ENCODE measurements at places on chromosomes 3 and 15.

GRCh38 chr3:46468753-46469600, 4.3 kb upstream of the LTF start:
- DNase-seq: no peak

DNA sequence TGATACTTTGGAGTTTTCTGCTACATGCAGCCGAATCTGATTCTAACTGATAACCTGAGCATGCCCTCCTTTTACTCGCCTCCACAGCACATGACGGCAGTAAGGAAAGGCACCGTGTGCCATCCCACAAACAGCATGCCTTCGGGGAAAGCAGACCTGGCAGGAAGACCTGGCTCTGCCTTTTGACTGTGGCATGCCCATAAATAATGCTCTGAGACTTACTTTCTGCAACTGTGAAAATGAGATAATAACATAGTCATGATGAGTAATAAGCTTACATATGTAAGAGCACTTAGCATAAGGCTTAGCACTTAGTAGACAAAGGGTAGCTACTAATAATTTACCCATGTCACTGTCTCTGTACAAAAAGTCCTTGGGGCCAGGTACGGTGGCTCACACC, 32.9 kb downstream of the MTHFS start:
- DNase-seq: no peak

DNA sequence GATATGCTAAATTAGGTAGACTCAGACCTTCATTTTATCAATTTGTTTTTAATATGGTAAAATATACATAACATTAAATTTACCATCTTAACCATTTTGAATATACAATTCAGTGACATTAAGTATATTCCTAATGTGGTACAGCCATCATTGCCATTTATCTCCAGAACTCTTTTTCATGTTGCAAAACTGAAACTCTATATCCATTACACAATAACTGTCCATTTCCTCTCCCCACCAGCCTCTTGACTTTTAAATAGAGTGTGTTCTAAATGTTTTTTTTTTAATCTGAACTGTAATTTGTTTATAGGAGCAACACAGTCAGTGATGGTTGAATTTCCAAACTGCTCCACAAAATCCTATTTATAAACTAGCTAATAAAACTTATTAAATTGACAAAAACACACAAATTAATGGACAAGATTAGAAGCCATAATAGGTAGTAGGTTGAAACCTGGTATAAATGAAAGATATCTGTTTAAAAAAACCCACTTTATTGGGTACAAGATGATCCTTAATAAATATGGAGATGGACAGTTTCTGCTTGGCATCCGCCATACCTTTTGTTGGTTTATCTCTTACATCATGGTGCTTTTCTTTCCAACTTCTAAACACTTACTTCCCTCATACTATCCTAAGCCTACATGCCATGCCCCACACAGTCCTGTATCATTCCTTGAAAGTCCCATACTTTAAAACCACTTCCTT, 142.4 kb downstream of the ZPLD1 start:
- DNase-seq: no peak

DNA sequence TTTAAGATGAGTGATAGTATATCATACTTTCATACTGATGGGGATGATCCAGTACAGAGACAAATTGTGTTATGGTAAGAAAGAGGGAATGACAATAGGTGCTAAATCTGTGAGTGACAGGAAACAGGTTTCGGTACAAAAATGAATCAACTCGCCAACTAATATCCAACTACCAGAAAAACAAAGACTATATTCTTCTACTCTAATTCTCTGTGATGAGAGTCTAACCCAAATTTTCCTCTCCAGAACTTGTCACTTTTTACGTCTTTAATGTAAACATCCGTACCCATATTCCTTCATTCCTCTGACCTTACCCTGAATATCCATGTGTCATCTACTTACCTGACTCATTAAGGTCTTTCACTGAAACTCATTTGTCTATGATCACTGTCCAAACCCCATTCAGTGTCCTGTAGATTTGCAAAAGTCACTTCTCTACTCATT, 39.6 kb downstream of the SCAPER start:
- no peak for DNase-seq

DNA sequence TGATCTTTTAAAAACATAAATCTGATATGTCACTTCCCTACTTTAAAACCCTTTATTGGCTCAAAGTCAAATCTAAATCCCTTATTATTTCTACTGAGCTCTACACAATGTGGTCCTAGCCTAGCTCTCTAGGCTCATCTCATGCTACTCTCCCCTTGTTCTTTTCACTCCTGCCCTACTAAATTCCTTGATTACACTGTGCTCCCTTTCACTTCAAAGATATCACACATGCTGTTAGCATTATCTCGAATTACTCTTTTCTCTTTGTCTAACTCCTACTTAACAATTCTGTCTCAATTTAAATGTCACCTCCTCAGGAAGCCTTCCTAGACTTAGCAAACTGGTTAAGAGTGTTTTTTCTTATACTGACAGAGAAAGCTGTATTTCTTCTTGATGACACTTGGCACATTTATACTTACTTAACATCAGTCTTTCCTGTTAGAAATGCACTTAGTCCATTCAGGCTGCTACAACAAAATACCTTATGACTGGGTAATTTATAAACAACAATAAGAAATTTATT, 102.0 kb downstream of the SCAPER start:
- DNase-seq: no peak

- no peak for DNase-seq
Measured at GRCh38 chr15:67813104-67813634, 12.1 kb upstream of the SKOR1 start.

DNA sequence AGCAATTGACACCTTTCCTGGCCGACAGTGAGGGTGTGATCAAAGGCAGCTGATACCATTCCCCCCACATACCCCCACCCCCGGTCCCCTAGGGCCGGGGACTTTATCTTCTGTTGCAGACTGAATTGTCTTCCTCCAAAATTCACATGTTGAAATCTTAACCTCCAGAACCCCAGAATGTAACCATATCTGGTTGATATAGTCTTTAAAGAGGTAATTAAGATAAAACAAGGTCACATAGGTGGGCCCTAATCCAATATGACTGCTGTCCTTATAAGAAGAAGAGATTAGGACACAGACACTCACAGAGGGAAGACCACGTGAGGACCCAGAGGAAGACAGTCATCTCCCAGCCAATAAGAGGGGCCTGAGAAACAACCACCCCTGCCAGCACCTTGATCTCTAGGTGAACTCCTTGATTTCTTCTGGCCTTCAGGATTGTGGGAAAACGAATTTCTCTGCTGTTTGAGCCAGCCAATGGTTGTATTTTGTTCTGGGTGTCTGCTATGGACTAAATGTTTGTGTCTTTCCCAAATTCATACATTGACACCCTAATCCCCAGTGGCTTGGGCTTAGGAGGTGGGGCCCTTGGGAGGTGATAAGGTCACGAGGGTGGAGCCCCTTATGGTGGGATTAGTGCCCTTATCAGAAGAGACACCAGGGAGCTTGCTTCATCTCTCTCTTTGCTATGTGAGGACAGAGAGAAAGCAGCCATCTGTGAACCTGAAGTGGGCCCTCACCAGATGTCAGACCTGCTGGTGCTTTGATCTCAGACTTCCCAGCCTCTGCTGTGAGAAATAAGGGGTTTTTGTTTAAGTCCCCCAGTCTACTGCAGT, 144.0 kb downstream of the CHSY1 start:
- DNase-seq: no peak

- no peak for DNase-seq
Measured at GRCh38 chr15:63260791-63261190, 16.6 kb upstream of the APH1B start.

- peak; percentile 22 for DNase-seq
Measured at GRCh38 chr3:51099794-51100535, 285.1 kb upstream of the MANF start.

DNA sequence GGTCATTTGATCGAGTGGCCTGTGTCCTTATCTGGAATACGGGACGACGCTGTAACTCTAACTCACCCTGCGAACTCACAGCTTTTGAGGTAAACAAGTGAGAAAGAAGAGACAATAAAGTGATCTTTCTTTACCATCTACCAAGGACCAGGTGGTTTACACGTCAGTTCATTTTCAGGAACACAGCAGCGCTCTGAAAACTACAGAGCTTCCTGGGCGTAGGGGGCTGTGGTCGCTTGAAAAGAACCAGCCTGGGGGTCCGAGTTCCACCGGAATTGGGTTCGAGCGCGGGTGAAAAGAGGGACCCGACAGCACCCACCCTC, 357 bp downstream of the KIAA1143 start:
- DNase-seq: no peak

- no peak for DNase-seq
Measured at GRCh38 chr3:144175644-144176425, 204.2 kb downstream of the DIPK2A start.

- DNase-seq: no peak
Measured at GRCh38 chr3:71060536-71060935, 523.0 kb downstream of the FOXP1 start.

DNA sequence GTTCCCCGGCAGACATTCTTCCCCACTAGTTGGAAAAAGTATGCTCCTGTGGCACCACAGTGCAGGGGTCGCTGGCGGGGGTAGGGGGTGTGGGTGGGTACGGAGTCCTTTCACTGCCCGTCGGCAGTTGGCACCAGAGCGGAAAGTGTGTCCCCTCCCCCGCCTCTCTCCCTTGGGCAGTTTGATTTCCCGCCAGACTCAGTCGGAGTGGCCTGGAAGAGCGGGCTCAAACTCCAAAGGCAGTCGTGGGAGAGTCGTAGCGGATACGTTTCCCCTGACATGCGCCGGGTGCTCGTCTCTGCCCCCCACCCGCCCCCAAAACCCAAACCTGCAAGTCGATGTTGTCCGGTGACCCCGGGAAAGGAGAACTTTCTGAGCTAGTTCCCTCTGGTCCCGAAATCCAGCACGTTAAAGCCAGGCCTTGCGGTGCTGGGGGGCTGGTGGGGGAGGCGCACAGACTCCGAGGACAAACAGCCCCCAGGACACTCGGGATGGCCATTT, 4.4 kb upstream of the FOXB1 start:
- no peak for DNase-seq

- no peak for DNase-seq
Measured at GRCh38 chr3:124119056-124119716, 127.3 kb upstream of the ROPN1 start.

GRCh38 chr15:88617790-88618189, 3.4 kb upstream of the AEN start:
- DNase-seq: no peak

- DNase-seq: peak; percentile 25
Measured at GRCh38 chr15:27260523-27260922, 289.5 kb downstream of the GABRG3 start.

DNA sequence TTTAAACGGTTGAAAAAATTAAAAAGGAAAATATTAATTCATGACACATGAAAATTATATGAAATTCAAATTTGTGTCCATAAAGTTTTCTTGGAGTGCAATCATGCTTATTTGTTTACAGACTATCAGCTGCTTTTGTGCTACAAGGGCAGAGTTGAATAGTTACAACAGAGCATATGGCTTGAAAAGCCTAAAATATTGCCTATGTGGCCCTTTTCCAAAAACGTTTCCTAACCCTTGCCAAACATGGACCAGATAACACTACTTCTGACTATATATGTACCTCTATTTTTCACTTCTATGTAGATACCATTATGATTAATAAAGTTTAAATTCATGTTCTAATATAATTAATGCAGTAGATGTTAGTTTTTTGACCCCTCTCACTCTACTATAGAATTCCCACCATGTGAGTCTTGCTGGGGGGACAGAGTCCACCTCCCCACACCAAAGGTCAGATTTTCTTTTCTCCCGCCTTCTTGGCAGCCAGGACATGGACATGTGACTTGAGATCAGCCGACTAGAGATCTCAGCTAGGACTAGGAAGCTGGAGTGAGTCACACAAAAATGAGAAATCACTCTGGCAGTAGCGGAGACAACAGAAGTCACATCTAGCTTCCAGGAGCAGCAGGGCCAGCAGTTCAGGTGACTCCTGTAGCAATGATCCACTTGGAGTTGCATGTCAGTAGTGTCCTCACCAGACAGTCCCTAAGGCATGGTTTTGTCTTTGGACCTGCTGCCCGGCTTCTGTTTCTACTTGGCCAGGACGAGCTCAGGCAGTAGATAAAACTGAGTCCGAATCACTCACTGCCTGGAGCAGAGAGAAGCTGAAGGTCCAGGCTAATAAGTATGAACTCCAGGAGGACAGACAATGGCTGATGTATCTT, 22.4 kb downstream of the CIAO2A start:
- no peak for DNase-seq

DNA sequence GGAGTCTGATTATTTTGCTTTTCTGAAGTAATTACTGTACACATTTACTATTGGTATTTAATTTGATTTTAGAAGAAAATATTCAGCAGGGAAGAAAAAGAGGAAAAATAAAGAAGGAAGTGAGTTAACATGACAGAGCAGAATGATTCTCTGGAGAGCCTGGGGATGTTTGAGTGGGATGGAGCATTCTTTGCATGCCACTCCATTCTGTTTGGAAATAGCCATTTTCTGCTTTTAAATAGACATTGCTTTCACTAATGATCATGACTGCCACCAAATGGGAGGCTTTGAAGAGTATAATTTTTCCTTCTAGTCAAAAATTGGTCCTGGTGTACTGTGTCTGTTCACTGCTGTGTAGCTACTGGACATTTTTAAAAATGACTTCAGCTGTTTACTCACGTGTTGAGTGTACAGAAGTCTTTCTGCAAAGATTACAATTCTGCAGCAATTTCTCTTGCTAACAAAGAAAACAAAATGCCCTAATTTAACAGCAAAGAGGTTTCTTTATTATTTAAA, 196.1 kb downstream of the RYR3 start:
- DNase-seq: peak; percentile 10

DNA sequence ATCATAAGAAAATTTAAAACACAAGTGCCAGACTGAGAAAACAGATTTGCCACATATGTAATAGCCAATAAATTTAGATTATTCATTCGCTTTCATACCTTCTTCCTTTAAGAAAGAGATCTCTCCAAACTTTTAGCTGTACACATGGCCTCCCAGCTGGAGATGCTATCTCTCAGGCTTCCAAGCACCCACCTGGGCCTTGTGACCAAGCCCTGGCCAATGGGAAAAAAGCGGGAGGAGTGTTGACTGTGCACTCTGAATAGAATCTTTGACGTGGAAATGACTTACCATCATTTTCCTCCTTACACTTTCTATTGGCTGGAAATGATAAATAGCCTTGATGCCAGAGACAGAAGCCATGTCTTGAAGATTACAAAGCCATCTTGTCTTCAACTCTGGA, 1106.6 kb downstream of the TBL1XR1 start:
- DNase-seq: no peak

- no peak for DNase-seq
Measured at GRCh38 chr3:148758303-148758884, 60.7 kb downstream of the AGTR1 start.

DNA sequence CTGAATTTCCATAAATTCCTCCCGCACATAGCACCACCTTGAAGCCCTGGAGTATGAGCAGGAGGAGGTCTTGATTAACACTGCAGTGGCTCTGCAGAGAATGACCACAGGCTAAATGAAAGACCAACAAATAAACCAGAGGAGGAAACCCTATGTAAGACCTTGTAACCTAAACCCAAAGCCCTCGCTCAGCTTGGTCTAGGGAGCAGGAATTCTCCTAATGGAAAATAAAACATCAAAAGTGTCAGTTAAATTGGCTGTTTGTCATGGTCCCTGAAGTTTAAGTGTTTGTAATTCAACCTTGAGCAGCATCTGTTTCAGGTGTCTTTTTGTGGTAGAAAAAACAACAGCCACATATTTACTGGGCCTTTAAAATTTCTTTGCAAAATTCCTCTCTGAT, 9.2 kb upstream of the UBE2Q2 start:
- DNase-seq: no peak

GRCh38 chr3:58288011-58288728, 17.9 kb upstream of the RPP14 start:
- no peak for DNase-seq

- peak; percentile 99 for DNase-seq
Measured at GRCh38 chr15:94366781-94367180, 135.4 kb downstream of the MCTP2 start.
